HT1080 (cell line): ENCODE measurements at places on chromosomes 11 and 22. TPM values are rescaled to one million over a fixed set of nuclear protein-coding genes. Genes with fewer than 3 reads are reported as not detected.

SNX32 gene
- total RNA-seq = not detected in 2 replicates

TBC1D22A gene
- 10.7 and 12.2 TPM in 2 replicates for total RNA-seq

DNA sequence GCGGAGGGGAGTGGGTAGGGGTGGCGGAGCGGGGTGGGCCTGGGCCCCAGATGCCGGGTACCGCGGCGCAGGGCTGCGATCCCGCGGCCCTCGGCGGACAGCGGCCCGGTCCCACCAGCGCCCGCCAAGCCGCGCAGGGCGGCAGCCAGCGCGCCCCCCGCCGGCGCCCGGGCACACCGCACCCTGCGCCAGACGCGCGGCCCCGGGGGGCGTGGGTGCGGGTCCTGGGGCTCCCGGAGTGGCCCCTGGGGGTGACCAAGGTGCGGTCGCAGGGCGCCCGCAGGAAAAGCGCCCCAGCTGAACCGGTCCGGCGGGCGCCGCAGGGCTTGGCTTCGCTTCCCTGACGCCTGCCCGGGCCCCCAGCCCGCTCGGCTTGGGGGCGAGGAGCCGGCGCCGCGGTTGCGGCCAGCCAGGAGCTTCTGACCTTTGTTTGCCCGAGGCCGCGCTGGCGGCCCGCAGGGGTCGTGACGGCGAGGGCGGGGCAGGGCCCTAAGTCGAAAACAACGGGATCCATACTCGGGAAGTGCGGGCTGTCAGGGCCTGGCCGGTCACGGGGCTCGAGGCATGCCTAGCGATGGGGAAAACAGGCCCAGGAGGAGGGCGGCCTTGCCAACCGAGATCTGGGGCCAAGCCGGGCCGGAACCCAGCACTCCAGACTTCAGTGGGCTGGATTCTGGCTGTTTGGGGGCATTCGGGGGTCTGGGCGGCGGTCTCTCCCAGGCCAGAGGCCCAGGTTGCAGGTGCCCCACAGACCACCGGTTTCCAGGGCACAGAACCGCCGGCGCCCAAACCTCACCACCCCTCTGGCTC is 581 bp upstream of the AP5B1 start:
- no peak for DNase-seq

- no peak for DNase-seq
Measured at GRCh38 chr11:15484398-15484797, 369.7 kb downstream of the INSC start.

GRCh38 chr11:11916981-11917399 is 75.2 kb downstream of the USP47 start:
- DNase-seq = peak; percentile 84

DNA sequence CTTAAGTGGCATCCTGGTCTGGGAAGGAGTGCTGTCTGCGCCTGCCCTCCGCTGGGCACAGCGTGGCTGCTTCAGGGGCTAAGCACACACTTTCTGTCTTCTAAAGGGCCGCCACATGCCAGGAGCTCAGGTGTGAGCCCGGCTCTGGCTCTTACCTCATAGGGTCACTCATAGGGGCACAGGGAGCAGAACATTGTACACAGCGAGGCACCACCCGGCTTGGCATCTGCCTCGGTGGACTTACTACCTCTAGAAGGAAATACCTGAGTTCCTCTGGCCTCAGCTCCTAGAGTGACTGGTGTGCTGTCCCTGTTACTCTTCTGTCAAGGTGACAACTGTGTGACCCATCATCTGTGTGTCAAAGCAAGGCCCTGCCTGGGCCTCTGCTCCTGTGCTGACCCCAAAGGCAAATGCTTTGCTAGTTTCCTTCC is 13.4 kb downstream of the NEAT1 start:
- DNase-seq = no peak

- no peak for DNase-seq
Measured at GRCh38 chr11:5421811-5422210, at the start of gene OR51Q1. OR51Q1 (plus strand) TSS chr11:5422111; CDS start chr11:5422201, 90 bp downstream.

- DNase-seq = no peak
Measured at GRCh38 chr11:287821-288477, 977 bp upstream of the PGGHG start.

DNA sequence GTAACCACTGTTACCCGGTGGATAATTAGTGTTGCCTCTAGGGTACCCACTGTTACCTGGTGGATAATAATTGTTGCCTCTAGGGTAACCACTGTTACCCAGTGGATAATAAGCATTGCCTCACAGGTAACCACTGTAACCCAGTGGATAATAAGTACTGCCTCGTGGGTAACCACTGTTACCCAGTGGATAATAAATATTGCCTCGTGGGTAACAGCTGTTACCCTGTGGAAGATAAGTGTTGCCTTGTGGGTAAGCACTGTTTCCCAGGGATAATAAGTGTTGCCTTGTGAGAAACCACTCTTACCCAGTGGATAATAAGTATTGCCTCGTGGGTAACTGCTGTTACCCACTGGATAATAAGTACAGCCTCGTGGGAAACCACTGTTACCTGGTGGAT is 9.3 kb upstream of the NXPE4 start:
- no peak for DNase-seq

GRCh38 chr11:132253469-132254264 is 883.3 kb downstream of the NTM start:
- DNase-seq = no peak
